ENCODE measurements at places on chromosomes 16 and 17.
A peak's percentile ranks its signal among the peaks of the same experiment; 100 is the strongest.

- no peak for DNase-seq
Observed at GRCh38 chr17:81000631-81001357, 9.2 kb downstream of the CHMP6 start.

- DNase-seq = peak; percentile 38
Observed at GRCh38 chr17:33124871-33125551, 133.4 kb downstream of the SPACA3 start.

GRCh38 chr16:66902648-66903543 is 15.8 kb downstream of the CDH16 start:
- no peak for DNase-seq

DNA sequence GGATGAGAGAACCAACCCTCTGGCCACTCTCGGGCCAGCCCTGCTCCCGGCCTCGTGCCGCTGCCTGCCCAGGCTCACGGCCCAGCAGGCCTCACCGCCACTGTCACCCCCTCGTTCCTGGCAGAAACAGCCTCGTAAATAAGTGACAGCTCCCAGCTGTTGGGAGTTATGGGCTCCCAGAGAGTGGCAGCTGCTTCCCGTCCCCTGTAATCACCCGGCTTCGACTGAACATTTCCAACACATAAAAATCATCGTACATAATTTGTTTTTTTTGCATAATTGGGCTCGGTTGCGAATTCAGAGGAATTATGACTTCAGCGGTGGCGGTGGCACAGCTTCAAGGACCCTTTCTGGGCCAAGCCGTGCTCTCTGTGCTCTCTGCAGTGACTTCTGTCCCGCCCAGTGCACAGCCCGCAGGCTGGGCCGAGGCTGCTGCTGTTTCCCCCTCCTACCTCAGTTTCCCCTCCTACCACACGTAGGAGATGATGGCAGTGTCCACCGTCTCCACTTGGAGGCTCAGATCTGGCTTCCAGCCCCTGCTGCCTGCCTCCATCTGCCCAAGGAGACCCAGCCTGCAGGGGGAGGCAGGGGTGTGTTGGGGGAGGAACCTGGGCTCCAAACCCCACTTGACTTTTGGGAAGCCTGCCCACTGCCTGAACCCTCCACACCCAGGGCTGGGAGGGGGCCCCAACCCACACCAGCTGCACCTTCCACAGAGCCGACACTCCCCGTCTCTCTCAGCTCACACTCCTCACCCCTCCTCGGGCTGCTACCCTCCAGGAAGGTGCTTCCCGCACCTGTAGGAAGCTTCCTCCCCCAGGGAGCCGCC is 84.9 kb downstream of the RTN4RL1 start:
- no peak for DNase-seq

DNA sequence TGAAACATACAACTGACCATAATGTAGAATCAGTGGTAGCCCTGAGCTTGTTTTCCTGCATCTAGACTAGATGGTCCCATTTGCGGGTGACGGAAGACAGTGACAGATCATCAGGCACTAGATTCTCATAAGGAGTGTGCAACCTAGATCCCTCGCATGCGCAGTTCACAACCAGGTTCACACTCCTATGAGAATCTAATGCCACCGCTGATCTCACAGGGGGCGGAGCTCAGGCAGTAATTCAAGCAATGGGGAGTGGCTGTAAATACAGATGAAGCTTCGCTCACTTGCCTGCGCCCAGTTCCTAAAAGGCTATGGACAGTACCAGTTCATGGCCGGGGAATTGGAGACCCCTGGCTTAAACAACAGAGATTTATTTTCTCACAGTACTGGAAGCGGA is 656.3 kb downstream of the HS3ST4 start:
- no peak for DNase-seq

- DNase-seq = no peak
Observed at GRCh38 chr17:32191306-32191705, 49.0 kb downstream of the RHOT1 start.

DNA sequence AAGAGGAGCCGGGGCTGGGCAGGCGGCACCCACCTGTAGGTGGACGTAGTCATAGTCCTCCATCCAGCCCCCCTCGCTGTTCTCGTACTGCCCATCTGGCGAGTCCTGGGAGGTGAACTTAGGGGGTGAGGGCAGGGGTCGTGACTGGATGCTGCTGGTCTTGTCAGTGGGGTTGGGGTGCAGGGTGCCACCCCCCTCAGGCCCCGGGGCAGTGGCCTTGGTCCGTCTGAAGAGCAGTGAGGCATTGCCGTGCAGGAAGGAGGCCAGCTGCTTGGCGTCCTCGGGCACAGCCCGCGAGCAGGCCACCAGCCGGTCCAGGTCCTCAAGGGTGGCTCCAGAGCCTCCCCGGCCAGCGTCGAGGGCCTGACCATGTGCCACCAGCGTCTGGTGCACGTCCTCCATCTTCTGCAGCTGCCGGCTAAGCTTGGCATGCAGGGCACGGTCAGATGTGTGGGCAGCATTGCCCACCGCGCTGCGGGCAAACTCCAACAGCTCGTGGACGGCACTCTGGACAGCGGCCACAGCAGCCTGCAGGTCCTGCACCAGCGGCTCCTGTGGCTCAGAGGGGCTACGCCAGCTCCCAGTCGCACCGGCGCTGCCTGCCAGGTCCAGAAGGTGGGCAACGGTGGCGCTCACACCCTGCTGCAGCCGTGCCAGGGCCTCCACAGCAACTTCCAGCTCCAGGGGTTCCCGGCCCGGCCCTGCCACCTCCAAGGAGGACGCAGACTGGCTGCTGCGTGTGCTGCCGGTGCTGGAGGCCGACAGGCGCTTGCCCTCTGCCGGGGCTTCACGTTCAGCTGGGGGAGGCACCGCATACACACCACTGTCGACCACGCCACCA is 16.3 kb downstream of the CTRB1 start:
- DNase-seq = no peak

DNA sequence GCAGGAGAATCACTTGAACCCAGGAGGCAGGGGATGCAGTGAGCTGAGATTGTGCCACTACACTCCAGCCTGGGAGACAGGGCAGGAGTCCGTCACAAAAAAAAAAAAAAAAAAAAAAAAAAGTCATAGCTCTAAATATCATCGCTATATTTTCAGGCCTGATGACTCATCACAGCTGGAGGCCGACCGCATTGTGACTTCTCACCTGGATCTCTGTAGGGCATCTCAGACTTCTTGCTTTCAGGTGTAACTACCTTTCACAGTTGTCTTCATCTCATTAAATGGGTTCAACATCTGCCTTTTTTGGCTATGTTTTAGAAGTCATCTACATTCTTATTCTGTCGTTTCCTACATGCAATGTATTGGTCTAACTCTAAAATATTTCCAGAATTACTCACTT is 353.1 kb upstream of the MON1B start:
- DNase-seq = no peak

DNA sequence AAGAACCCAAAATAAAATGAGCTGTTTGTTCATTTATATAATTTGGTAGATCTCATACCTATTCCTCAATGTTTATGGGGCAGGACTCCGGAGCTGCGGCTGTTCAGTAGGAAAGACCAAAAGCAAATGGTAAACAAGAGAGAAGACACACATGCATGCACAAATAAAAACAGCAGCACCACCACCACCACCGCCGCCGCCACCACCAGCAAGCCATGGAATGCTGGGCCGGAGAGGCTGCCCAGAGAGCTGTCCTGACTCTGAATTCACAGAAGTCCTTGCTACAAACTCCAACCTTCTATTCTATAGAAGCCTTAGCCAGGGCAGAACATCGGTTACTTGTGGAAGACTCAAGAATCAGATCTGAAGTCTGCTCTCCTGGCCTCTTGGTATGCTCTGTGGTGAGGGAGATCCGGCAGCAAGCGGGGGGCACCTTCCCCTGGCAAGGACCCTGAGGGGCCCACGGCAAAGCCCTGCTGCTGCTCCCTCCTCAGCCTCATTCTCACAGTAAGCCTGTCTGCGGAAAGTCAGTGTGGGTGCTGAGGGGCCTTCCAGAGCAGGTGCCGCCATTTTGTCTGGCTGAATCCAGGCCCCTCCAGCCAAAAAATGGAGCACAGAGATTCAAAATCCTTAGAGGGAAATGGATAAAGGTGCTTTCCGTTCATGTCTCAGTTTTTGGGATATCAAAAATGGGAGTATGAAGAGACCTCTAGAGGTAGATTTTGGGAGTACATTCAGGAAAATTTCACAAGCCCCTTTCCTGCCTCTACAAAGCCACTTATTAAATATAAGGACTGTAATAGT is 6.4 kb upstream of the FOXJ1 start:
- DNase-seq = peak; percentile 43
